HCT116 (cell line): ENCODE measurements at places on chromosomes 4 and X.

DNA sequence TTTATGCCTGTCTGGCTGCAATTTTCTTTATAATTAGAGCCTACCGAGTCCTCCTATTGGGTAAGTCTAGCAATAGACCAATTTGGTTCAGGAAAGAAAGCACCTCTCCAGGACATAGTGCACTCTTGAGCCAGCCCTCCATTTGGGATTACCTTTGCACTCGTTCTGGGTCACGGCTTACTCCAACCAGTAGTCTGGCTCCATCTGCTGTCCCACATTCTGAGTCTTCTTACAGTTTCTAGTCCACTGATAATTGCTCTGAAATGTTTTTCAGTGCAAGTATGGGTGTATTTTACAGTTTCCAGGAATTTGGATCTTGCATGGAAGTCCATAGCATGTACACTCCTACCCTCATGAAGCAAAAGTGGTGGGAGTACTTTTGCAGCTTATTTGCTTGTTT is 34.8 kb upstream of the USP51 start:
- DNase-seq, result no peak

GRCh38 chr4:153706519-153706918 is 22.4 kb downstream of the TLR2 start:
- DNase-seq, result no peak

DNA sequence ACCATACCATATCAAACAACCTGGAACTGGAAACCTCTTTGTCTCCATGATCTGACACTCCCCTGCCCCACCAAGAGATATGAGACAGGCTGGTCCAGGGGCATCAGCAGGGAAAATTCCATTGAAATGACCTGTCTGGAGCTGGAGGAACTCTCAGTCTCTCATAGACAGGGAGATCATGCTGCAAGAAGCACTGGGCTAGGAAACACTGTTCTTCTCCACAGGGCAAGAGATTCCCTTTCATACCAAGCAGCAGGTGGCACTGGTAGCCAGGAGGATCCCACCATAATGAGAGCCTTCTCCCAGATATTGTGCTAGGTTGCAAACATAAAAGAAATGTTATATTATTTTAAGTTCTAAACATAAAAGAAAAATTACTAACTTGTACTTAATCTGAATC is 14.5 kb upstream of the NALF2 start:
- no peak for DNase-seq

DNA sequence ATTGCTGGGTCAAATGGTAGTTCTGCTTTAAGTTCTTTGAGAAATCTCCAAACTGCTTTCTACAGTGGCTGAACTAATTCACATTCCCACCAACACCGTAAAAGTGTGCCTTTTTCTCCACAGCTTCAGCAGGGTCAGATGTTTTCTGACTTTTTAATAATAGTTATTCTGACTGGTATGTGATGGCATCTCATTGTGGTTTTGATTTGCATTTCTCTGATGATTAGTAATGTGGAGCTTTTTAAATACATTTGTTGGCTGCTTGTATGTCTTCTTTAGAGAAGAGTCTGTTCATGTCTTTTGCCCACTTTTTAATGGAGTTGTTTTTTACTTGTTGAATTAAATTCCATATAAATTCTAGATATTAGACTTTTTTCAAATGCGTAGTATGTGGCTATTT is 257.5 kb upstream of the ANKRD50 start:
- DNase-seq, result no peak

DNA sequence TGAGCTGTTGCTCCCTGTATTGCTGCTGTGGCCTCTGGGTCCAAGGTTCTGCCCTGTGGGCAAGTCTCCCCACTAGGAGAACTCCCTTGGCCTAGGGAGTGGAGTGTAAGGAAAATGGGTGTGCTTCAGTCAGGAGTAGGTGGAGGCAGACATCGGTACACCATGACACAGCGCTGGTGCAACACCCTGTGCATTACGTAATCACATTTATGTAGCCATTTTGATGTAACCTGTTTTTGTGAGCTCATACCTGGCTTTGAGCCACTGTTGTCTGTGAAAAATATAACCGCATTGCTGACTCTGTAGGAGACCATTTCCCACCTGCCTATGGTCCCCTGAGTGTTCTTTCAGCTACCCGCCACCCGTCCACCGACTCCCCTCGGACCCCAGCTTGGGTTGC is 700.5 kb upstream of the AGA start:
- DNase-seq, result no peak

DNA sequence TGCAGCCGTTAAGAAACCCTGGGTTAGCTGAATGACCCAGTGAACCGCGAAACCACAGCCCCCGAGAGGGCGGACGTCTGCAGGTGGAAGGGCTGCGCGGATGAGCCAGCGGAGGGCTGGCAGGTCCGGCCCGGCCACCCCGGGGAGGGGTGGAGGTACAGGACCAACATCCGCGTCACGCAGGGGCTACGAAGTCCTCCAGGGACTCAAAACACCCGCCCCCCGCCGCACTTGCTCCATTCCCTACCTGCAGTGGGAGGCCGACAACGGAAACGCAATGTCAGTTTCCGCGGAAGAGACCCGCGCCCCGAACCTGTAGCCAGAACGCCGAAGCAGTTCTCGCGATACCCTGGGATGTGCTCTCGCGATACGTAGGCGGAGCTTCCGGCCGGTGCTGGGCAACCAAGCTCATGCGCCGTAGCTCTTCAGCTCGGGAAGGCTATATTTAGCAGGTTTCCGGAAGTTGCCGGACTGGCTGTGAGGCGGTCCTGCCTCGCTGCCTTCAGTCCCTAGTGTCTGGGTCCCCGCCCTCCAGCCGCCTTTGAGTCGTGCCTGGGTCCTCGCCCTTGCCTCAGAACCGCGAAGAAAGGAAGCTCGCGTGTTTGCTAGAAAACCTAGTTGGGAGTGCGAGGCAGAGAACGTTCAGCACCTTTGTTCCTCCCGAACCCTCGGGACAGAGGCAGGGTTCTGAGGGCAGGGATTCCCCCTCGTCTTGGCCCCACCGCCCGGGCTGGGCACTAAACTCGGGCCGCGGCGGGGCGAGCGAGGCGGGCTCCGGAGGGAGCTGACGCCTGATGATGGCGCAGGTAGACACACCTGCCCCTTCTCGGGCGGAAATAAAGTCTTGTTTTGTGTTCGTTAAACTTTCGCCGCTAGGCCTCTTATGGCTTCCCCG is at the start of the genes OFD1 and TRAPPC2:
OFD1 (plus strand) TSS at position 471 of the 895 bp plus-strand sequence; CDS start at position 795, 324 bp downstream.
TRAPPC2 (minus strand) TSS at position 343 of the 895 bp plus-strand sequence. CDS start 14,657 bp downstream, outside the sequence.
- DNase-seq, result peak; percentile 87

DNA sequence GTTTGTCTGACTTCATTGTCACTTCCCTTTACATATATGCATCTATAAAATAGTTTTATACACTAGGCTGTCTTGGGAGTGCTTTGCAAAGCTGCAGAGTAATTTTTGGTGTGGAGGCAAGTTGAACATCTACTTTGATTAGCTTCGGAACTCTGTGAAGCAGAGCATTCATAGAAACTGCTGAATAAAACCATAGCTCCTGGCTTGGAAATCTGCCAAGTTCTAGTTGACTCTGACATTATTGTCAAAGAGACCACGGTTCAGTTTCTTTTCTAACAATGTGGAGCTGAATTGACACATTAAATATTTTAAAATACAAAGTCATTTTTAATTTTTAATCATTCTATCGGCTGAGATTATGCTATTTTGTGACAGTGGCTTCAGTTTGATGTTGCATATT is 335.0 kb downstream of the BMPR1B start:
- DNase-seq, result no peak

- DNase-seq, result no peak
These were observed 35.9 kb downstream of the MAGEA1 start for GRCh38 chrX:153214934-153215333.

- DNase-seq, result no peak
These were observed 113.5 kb downstream of the RPA4 start for GRCh38 chrX:96997196-96997595.

- no peak for DNase-seq
These were observed 33.5 kb downstream of the TAF7L start for GRCh38 chrX:101257448-101258258.

GRCh38 chr4:70818173-70818855 is 21.4 kb downstream of the GRSF1 start:
- DNase-seq, result no peak

DNA sequence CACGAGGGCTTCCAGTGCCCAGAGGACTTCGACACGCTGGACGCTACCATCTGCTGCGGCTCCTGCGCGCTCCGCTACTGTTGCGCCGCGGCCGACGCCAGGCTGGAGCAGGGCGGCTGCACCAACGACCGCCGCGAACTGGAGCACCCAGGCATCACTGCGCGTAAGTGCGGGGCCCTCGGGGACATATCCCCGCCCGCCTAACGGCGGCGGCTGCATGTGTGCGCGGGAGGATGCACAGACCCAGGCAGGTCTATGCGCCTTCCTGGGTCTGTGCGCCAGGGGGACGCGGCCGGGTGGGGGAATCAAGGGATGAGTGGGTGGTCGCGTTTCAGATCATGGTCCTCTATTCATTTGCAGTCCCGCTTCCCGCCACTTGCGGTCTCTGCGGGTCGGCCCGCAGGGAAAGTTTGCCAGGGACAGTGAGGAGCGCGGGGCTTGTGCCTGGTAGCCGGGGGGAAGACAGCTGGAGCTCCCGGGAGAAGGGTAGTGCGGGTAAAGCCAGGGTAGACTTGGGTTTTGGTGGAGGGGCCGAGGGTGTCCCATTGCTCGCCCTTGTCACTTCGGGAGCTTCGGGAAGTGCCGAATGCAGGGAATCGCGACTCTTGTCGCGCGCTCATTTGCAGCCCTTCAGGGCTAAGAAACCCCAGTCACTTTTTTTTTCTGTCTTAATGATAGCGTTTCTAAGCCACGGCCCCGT is 1.0 kb downstream of the SHISA3 start:
- DNase-seq, result no peak

DNA sequence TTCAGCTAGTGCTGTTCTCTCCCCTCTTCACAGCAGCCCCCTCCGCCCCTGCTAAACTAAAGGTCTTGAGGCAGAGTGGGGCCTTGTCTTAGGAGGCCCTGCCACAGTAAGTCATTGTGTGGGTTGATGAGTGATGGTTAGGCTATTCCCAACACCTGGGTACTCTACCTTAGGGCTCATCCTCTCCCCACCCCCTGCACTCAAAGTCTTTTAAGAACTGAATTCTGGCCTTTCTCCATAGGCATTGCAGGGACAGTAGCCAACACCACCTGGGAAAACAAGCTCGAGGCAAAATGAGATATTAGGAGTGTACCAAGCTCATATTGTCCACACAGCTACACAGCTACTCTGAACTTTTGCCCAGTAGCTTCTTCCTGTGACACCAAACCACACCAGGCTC is 42.5 kb downstream of the RAB40AL start:
- DNase-seq, result no peak

GRCh38 chrX:137574784-137575293 is 8.9 kb downstream of the ZIC3 start:
- DNase-seq, result no peak

DNA sequence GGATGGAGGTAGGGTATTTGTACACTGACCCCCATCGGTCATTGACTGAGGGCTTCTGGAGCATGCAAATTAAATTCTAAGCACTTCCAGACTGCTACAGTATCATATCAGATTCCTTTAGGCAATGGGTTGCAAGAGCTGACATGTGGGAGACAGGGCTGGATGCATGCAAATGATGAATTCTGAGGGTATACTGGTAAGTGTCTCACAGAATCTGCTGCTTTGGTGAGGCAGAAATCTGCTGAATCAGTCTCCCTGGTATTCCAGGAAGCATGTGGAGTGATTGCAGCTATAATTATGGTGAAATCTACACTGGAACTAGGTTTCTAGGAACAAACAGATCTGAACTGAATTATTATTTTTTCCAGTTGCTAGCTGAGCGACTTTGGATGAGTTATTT is 684.9 kb upstream of the MAGEB2 start:
- DNase-seq, result no peak

DNA sequence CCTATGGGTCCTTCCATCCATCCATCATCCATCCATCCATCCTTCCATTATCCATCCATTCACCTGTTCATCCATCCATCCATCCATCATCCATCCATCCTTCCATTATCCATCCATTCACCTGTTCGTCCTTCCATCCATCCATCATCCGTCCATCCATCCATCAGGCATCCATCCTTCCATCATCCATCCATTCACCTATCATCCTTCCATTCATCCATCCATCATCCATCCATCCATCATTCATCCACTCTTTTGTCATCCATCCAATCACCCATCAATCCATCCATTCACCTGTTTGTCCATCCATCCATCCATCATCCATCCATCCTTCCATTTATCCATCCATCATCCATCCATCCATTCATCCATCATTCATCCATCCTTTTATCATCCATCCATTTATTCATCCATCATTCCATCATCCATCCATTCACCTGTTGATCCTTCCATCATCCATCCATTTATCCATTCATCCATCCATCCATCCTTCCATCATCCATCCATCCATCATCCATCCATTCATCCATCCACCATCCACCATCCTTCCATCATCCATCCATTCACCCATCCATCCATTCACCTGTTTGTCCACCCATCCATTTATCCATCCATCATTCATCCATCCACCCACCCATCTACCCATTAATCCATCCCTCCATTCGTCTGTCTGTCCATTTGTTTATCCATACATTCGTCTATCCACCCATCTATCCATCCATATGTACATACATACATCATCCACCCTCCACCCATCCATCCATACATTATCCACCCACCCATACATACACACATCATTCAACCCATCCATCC is 34.8 kb downstream of the SH3TC1 start:
- no peak for DNase-seq

- no peak for DNase-seq
These were observed 157.0 kb upstream of the NDP start for GRCh38 chrX:44130189-44130588.

- no peak for DNase-seq
These were observed 421.7 kb upstream of the HTR2C start for GRCh38 chrX:114162068-114162735.

DNA sequence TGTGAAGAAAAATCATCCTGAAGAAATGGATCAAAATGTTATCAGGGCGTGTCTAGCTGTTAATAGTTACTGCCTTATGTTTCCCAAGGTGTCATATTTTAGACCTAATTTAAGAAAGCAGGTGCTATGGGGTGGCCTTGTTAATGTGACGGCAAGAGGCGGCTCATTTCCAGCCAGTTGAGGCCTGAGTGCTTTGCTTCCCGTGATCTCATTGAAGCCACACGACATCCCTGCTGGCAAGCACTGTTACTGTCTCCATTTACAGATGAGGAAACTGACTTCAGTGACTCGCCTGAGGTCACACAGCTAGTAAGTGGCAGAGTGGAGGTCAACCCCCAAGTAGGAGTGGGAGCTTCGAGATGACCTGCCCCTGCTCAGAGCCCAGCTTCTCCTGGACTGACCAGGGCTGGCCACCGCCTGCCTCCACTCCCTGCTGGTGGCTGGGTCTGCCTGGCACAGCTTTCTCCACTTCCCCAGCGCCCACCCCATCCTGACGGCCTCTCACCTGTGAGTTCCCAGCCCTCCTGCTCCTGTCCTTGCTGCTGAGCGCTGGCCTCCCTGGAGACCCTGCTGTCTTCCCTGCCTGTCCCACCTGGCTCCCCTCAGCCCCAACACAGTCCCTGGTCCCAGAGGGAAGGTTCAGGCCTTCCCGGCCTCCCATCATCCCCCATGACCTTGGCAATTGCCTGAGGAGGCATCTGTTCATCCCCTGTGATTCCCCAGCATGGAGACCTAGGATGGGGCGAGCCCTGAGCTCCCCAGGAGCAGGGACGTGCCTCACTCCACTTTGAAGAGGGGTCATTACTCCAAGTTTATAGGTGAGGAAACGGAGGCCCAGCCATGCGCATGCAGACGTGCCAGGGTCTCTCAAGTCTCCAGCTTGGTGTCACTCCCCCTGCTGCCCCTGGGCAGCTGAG is 47.7 kb upstream of the SORCS2 start:
- DNase-seq, result no peak

- DNase-seq, result no peak
These were observed 19.6 kb downstream of the FUNDC2 start for GRCh38 chrX:155046129-155046810.
